ENCODE measurements at places on chromosomes 2 and 18.

DNA sequence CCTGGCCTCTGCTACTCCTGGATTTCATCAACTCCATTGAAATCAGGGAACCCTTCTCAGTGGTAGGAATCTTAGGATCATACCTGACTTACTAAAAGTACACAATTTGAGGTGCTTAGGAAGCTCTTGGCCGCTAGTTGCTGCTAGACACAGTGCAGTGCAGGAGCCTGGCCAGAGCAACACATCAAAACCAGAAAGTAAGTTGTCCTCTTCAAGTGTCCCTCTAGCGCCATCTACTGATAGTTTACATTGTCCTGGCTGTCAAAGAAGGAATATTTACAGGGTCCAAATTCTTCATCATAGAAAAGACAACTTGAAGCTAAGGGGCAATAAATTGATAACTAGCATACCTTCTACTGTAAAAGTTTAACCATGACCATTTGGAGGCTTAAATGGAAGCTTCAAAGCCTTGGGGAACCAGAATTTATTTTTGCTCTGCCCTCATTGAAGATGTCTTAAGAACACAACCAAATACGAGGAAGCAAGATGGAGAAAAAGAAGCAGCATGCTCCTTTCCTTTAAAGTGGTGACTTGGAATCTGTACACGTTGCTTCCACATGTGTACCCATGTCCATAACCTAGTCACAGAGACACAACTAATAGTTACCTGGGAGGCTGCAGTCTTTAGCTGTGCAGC, 889.1 kb upstream of the GCFC2 start:
- DNase-seq, result peak; percentile 39

- no peak for DNase-seq
These were observed 23.9 kb downstream of the MAP4K3 start for GRCh38 chr2:39413063-39413737.

GRCh38 chr2:203772456-203773165, 66.2 kb downstream of the CD28 start:
- DNase-seq, result no peak

DNA sequence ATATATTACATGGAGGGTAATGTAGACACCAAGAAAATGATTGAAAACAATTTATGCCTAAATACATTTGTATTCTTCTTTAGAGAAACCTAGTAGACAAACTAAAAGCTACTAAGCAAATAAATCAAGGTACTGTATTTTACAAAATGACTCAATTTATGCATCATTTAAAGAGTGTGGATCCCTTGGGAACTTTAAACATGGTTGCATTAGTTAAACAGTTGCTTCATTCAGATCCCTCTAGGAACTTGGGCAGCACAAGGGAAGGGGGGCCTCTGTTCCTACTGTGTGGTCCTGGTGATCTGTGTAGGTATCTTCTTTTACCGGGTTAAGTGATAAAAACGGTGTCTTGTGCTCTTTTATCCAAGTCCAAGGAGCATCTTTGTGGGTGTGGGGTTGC, 31.5 kb upstream of the ATP8B1 start:
- no peak for DNase-seq

GRCh38 chr2:178219247-178219646, 24.9 kb downstream of the OSBPL6 start:
- no peak for DNase-seq

GRCh38 chr2:188978291-188979081, 4.3 kb downstream of the COL3A1 start:
- DNase-seq, result no peak
